Left ventricle myocardium inferior (tissue), 1 donor: ENCODE measurements at places on chromosomes 7 and 10. TPM values are rescaled to one million over a fixed set of nuclear protein-coding genes. Genes with fewer than 3 reads are reported as not detected.

DNA sequence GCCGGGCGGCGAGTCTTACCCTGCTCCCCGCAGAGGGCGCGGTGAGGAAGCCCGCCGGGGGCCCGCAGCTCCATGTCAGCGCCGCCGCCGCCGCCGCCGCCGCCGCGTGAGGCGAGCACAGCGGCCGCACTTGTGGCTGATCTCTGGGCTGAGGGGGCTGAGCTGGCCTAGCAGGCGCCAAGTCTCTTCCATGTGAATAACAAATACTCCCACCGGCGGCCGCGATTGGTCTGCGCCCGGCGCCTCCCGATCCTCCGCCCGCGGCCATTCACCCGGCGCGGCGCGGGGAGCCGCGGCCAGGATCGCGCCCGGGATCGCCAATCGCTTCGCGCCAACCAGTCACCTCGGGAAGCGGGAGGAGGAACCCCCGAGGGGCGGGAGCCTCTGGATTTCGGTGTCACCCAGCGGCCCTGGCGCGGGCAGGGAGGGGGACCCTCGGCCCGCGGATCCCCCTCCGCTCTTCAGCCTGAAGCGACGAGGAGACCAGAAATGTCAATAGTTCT, at the start of gene GRM8:
Gene GRM8, minus strand, starts transcription at position 164 of the 503 bp plus-strand sequence.
- H3K36me3 ChIP-seq = no peaks in the 10 kb centered on the region
- H3K4me1 ChIP-seq = peaks cover 36% of the 10 kb centered on the region
- DNase-seq = peak; percentile 27
- H3K27ac ChIP-seq = no peak within 1 kb of the TSS
- peaks cover 92% of the 10 kb centered on the region for H3K27me3 ChIP-seq

DNA sequence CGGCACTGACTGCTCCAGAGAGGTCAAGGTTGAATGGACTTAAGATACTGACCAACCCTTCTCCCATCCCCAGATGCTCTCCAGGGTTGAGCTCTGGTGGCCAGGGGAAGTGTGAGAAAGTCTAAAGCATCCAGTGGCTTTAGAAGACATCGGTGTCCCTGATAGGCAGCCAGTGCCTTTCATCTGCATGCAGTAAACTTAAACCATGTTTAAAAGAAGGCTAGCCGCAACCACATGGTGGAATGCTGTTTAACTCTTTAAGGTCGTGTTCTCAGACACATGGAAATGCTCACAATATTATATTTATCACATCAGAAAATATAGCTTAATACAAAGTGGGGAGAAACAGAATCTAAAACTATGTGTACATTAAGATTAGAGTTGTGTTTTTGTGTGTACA, 137.0 kb downstream of the CNNM2 start:
- H3K4me1 ChIP-seq = peaks cover 37% of the 10 kb centered on the region
- DNase-seq = no peak
- no peak overlapping the region for H3K27ac ChIP-seq
- H3K4me3 ChIP-seq = no peak overlapping the region
- peaks cover 7% of the 10 kb centered on the region for H3K36me3 ChIP-seq
- H3K27me3 ChIP-seq = no peaks in the 10 kb centered on the region

- peaks cover 24% of the 10 kb centered on the region for H3K4me1 ChIP-seq
- no peaks in the 10 kb centered on the region for H3K27me3 ChIP-seq
- H3K27ac ChIP-seq = no peak overlapping the region
- H3K4me3 ChIP-seq = no peak overlapping the region
- peaks cover 18% of the 10 kb centered on the region for H3K36me3 ChIP-seq
- no peak for DNase-seq
Measured at GRCh38 chr10:79318369-79318768, 28.9 kb upstream of the PPIF start.

- no peak overlapping the region for H3K27ac ChIP-seq
- H3K4me3 ChIP-seq = no peak overlapping the region
- no peak for DNase-seq
- no peaks in the 10 kb centered on the region for H3K27me3 ChIP-seq
Measured at GRCh38 chr10:3321123-3321522, 148.5 kb upstream of the PITRM1 start.

GRCh38 chr7:66348959-66349358, 143.8 kb downstream of the TPST1 start:
- no peaks in the 10 kb centered on the region for H3K27me3 ChIP-seq
- peaks cover 22% of the 10 kb centered on the region for H3K4me1 ChIP-seq
- no peak for DNase-seq

DNA sequence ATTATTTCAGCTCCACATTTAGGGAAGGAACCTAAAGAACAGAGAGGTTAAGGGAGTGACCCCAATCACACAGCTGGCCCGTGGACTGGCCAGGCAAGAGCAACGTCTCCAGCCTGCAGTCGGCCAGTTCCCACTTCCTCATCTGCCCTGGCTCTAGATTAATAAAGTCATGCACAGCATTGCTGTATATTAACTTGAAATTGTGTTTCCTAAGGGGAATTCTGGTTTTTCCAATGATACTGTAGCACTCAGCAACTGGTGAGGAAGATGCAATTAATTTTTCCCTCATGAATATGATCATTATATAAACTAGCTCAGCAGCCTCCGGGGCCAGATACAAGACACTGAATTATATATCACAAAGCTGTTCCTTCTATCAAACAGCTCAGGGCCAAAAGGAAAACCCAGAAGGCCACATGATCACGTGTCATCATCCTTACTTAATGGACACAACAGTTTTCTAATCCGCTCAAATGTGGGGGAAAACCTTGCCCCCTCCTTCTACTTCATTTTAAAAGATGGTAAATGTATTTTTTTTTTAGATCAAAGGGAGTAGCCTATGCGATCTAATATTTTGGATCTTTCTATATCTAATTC, 295.3 kb upstream of the PRKCQ start:
- no peak overlapping the region for H3K4me3 ChIP-seq
- no peaks in the 10 kb centered on the region for H3K36me3 ChIP-seq
- H3K27me3 ChIP-seq = peaks cover 71% of the 10 kb centered on the region

DNA sequence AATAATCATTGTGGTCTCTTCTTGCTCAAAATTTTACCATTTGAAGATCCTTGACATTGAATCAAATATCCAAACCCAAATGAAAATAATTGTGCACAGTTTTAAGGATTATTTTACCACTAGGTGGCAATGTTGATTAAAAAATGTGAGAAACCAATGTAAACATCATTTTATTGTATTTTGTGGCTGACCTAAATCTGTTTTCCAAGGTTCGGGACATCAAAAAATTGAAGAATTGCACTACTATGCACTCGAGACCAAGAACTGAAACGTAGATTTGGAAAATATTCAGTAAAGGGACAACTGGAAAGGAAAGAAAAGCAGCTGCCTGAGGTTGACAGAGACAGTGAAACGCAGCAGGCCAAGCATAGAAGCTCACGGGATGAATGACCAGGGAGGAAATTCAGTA, 259.3 kb downstream of the SNX13 start:
- H3K27me3 ChIP-seq = no peaks in the 10 kb centered on the region
- no peak for DNase-seq
- H3K27ac ChIP-seq = no peak overlapping the region
- peaks cover 40% of the 10 kb centered on the region for H3K4me1 ChIP-seq
- H3K36me3 ChIP-seq = no peaks in the 10 kb centered on the region

GRCh38 chr7:26460351-26461085, 168.9 kb downstream of the SNX10 start:
- H3K27me3 ChIP-seq = no peaks in the 10 kb centered on the region
- H3K36me3 ChIP-seq = no peaks in the 10 kb centered on the region
- DNase-seq = no peak
- no peak overlapping the region for H3K27ac ChIP-seq
- H3K4me3 ChIP-seq = no peak overlapping the region
- no peaks in the 10 kb centered on the region for H3K4me1 ChIP-seq

GRCh38 chr7:151241755-151242096, 6.8 kb downstream of the SMARCD3 start:
- peaks cover 58% of the 10 kb centered on the region for H3K4me1 ChIP-seq
- no peak overlapping the region for H3K4me3 ChIP-seq
- peaks cover 51% of the 10 kb centered on the region for H3K36me3 ChIP-seq
- no peak for DNase-seq

The TAS2R5 gene
- total RNA-seq = 0.47 TPM

The CALY gene
- total RNA-seq = not detected

The CYP26C1 gene
- total RNA-seq = not detected

The CPVL gene
- total RNA-seq = 86.3 TPM

The DNAH11 gene
- total RNA-seq = 0.74 TPM

The CASP2 gene
- total RNA-seq = 10.9 TPM

The SPDYE1 gene
- not detected for total RNA-seq

The AKR1C8 gene
- total RNA-seq = 0.22 TPM

The NAT16 gene
- not detected for total RNA-seq

The ASB10 gene
- total RNA-seq = 35.4 TPM
